A549 treated with Hydrocortisone at 1 μM for 4 hours (cell line): ENCODE measurements at places on chromosomes 6 and 20. TPM values are rescaled to one million over a fixed set of nuclear protein-coding genes. Genes with fewer than 3 reads are reported as not detected.

CST3 gene
- total RNA-seq, result 211 to 436 TPM (median 403 TPM) in 5 replicates

DDX43 gene
- 0.05 TPM in 1 of 5 replicates, not detected in the others for total RNA-seq

CLIC1 gene
- 475 to 491 TPM (median 481 TPM) in 5 replicates for total RNA-seq

MICAL1 gene
- 14.6 to 18.3 TPM (median 16.2 TPM) in 5 replicates for total RNA-seq

AGPAT1 gene
- total RNA-seq, result 38.0 to 40.4 TPM (median 39.4 TPM) in 5 replicates

MYLK2 gene
- 0.52 to 0.66 TPM (median 0.58 TPM) in 5 replicates for total RNA-seq

SLC2A10 gene
- not detected in 5 replicates for total RNA-seq

ECT2L gene
- total RNA-seq, result not detected in 5 replicates

RAD21L1 gene
- total RNA-seq, result not detected in 5 replicates

GNMT gene
- 0.13 to 0.31 TPM (median 0.21 TPM) in 3 of 5 replicates, not detected in the others for total RNA-seq
